SW480 (cell line): ENCODE measurements at places on chromosomes 5 and 9.
A peak's percentile ranks its signal among the peaks of the same experiment; 100 is the strongest.

GRCh38 chr5:81760521-81760920 is 9.6 kb upstream of the SSBP2 start:
- DNase-seq, result no peak

- no peak for DNase-seq
Observed at GRCh38 chr9:97617939-97618416, 15.2 kb downstream of the TSTD2 start.

DNA sequence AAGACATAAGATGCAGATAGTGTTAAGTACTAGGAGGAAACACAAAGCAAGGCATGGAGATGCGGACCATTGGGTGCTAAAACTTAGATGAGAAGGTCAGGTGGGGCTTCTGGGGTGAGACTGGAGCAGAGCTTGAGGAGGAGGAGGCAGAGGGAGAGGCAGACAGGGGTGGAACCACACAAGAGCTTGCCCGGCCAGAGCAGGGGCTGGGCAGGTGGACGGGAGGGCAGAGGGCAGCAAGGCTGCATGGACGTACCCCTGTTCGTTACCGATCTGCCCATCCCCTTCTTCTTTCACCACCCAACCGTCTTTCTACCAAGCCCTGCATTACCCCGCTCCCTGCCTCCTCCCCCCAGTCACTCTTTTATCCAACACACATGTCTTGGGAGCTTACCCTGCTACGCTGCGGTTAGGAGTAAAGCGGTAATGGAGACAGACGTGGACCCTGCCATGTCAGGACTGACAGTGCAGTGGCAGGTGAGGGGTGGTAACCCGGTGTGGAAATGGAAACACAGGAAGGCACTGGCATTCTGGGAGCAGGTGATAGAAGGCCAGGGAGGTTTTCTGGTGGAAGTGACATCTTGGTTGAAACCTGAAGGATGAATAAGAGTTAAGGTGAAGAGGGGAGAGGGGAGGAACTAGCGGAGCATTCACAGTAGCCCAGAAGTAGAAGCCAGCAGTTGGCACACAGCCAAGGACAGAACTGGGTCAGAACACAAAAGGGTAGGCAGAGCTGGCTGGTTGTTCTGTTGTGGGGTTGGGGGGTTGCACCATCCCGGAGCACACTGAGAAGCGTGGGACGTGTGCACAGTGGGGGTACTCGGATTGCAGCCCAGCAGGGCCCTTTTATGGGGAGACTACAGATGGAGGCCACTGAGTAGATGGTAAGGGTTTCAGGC is 167.2 kb downstream of the CACNA1B start:
- no peak for DNase-seq

GRCh38 chr9:135805422-135806022 is 101.8 kb downstream of the CAMSAP1 start:
- no peak for DNase-seq

DNA sequence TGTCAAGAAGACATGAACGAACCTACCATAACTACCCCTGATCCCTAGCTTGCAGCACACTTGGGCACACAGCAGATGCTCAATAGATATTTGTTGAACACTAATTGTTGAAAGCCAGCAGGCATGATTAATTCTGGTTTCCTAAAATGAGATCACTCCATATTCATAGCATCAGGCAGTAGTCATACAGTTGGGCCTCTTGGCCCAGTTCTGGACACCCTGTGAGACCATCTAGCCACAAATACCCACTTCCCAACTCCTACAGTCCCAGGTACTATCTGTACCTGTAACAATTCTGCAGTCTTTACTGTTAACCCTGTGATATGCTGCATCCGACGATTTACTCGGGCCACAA is 24.2 kb downstream of the P4HA2 start:
- no peak for DNase-seq

DNA sequence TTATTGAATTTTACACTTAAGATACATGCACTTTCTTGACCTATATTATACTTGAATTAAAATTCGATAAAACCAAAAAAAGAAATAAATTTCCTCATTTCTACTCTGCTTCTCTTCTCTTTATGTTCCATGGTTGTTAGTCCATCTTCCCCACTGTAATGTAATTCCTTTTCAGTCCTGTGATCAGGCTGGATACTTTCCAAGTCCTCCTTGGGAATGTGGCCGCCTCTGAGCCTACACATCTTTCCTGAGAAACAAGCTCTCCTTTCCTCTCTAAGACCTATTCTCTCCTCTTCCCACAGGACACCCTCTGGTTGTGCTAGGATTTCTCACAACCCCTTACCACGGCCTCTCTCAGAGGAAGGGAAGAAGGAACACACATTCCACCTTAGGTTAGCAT is 285.1 kb downstream of the DNAH5 start:
- DNase-seq, result no peak

DNA sequence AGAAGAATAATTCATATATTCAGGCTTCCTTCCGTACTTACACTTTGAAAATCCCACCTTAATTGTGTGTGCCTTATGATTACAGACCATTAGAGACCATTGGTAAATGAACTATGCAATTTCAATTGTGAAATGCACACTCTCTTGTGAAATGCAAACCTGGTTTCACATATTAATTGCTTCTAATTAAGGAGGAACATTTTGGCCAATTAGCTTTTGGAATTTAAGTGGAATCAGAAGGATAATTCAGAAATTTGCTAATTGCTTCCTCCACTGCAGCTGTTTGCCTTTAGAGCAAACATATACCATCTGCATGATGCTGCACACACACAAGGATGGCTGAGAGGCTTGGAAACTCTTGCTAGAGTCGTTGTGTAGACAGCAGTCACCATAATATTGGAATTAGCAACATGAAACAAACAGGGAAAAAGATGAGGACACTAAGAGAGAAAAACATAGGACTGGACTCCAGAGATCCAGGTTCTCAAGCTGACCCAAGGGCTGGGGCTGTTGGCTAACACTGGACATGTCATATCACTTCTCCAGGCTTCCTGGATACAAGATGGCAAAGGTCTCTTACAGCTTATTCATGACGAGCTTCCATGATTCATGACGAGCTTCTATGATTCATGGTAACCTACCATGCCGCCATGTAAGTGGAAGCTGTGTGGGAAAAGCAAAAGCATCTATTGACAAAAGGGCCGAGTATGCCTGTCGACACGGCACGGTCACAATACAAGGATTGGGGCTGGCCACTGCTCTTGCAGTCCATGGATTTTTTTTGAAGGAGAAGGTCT is 78.0 kb downstream of the PTCH1 start:
- DNase-seq, result no peak

DNA sequence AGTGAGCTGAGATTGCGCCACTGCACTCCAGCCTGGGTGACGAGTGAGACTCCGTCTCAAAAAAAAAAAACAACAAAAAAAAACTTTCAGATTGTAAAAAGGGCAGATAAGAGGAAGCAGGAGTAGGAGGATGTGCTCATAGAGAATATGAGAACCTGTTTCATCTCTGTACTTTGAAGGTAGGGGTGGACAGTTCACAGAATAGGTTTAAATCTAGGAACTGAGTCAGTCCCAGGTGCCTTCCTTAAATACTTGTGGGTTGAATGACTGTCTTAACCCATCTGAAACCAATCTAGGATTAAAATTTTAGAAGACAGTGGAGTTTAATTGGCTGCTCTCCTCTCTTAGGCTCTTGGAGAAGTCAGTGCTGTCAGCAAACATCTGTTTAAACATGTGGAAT is 12.4 kb downstream of the POLK start:
- no peak for DNase-seq

DNA sequence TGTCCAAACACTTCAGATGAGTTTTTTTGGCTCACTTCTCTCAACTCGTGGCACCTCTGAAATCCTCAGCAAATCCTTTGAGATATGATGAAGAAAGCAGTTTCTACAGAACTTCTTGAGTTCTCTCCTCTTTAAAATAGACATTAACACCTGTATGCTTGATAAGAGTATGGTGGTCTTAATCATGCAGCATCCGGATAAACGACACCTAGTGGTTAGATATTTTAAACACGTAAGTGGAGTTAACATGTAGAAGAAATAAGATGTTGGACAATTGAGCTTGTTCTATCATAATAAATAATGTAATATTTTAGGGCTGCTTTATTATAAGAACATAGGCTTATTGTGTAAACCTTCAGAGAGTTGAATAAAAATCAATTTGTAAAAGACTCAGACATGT is 324.8 kb downstream of the CYLC2 start:
- peak; percentile 2 for DNase-seq

DNA sequence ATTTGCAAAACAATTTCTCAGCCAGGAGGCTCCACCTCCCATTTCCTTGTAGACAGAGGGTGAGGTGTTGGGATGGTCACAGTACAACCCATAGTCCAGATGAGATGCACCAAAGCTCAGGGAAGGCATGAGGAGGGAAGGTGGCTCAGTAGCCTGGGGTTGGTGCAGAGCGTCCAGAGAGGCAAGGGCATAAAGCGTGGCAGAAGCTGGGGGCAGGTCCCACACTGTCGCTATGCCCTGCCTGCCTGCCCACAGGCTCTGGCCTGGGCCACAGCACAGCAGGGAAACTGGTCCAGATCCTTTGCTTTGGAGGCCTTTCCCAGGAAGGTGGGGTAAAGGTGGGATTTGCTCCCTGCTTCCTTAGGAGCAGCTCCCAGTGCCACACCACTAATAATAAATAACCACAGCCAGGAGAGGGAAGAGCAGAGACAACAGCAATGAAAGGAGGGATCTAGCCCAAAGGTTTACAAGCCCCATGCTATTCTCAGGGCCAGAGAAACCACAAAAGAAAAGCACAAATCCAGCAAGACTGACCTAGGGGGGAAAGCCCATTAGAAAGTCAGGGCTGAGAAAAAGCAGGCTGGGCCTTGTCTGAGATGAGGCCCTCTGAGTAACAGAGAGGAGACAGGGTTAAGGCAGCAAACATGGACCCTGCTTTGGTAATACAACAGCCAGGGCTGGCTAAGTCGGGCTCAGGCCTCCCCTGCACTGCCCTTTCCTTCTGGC is 27.2 kb downstream of the PCDHGC5 start:
- no peak for DNase-seq

GRCh38 chr9:115012486-115012885 is 82.1 kb upstream of the TNFSF8 start:
- DNase-seq, result no peak

GRCh38 chr5:78766412-78766762 is 117.8 kb upstream of the LHFPL2 start:
- DNase-seq, result no peak

- peak; percentile 33 for DNase-seq
Observed at GRCh38 chr9:136482046-136482792, 621 bp downstream of the SEC16A start.

DNA sequence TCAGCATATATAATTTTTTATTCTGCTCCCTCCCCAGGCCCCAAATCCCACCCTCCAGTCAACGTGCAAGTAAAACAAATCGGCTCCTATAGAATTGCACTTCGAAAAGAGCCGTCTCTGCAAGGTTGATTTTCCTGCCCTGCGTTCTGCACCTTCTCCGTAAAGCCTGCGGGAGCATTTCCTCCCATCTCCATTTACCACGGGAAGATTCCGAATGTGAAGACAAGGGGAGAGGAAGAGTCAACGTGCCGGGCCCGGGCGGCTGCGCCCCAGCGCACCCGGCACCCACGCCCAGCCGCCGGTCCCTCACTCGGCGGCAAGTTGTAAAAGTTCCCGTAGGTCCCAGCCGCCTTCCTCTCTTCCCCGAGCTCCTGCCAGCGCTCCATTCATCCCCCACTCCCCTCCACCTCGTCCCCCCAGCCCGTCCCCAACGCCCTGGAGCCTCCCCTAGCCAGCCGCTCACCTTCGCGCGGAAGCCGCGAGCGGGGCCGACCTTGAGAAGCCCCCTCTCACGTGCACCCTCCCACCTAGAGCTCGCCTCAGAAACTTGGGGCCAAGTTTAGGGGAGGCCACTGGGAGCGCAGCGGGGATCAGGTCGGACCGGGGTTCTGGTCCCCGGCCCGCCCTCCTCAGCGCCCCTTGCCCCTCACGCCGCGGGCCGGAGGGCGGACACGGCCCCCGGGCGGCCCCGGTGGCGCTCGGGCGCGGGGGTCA is 431 bp downstream of the BNC2 start:
- DNase-seq, result no peak

- no peak for DNase-seq
Observed at GRCh38 chr9:129746092-129746777, 6.6 kb downstream of the PTGES start.
